RWPE1 (cell line): ENCODE measurements at places on chromosomes 12 and 14.
A peak's percentile ranks its signal among the peaks of the same experiment; 100 is the strongest.

- no peak for DNase-seq
These were observed 262.1 kb downstream of the BCL11B start for GRCh38 chr14:99009871-99010270.

DNA sequence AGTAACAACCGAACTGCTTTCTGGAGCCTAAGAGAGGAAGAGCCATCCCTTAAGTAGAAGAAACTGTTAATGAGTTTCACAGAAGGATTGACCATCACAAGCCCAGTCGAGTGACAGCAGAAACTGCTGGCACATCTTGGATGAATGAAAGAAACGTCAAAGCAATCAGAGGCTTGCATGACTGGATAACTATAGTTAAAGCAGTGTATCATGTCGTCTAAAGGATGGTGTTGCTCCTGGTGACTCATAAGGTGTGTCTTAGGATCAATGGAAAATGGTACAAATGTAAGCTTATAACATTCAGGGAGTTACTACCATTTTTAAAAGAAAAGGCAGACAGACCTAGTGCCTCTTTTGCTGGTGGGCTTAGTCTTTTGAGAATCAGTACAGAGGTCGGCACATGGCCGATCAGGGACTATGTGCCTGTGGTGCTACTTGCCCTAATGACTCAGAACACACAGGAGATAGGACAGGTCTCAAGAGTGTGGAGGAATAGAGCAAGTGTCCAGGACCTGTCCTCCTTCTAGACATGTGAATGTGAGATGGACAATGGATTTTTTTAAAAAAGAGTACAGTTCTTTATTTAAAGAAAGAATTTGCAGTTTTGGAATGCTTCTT, 55.7 kb downstream of the TMX1 start:
- peak; percentile 15 for DNase-seq

DNA sequence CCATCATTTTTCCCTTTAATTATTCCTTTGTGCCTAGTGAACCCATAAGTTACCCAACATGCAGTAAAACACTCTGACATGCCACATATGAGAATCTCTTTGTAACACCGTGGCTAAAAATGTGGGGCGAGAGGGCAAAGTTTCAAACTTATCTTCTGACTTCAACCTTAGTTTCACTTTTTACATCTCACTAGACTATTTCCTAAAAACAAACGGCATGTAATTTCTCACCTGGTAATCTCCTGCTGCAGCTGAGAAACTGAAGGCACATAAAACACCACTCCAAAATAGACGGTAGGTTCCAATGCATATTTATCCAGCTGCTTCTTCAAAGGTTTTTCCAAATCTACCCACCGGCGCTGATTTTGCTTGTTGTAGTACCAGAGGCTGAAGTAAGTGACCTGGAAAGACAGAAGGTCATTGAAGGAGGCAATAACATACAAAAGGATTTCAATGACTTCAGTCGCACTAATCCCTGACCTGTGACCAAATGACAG, 37.9 kb downstream of the PTPN21 start:
- no peak for DNase-seq

DNA sequence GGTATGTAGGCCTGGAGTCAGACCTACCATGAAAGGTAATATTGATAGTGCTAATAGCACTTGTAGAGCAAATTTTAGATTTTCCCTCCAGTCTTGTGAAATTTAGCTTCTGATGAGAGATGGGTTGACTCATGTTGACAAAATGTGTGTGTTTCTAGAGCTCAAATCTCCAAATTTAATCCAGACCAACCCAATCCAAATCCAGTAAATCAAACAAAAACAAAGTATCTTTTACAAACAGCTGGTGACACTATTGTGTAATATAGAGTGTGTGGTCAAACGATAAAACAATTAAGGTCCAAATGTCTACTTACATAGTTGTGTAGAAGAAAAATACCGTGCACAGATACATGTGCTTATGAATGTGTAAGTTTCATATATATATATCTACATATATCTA, 63.4 kb upstream of the KITLG start:
- DNase-seq = no peak

DNA sequence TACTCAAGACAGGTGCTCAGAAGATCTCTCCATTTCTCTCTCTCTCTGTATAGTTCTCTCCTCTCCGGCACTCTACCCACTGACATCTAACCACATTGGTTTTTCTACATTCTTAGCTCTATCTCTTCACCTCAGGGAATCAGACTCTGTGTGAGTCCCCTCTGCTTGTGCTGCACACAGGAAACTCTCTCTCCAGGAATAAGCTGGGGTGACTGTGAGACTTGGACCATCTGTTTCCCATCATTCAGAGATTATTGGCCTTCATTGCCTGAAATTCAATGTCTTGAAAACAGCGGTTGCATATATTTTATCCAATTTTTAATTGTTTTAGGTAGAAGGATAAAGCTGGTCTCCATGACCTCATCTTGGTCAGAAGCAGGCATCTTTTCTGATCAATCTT, 105.0 kb downstream of the SLC35F4 start:
- DNase-seq = no peak

DNA sequence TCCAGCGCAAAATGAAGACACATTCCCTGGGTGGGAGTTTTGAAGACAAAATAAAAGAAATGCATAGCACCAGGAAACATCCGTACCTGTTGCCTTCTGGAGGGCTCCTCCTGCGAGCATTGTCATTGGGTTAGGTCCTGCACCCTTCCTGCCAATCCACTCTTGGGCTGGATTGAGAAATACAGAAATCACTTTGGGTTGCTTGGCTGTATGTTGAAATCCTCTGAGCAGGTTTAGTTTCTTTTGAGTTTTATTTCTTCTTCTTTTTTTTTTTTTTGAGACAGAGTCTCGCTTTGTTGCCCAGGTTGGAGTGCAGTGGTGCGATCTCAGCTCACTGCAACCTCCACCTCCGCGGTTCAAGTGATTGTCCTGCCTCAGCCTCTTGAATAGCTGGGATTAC, 67.6 kb downstream of the ARF6 start:
- no peak for DNase-seq

DNA sequence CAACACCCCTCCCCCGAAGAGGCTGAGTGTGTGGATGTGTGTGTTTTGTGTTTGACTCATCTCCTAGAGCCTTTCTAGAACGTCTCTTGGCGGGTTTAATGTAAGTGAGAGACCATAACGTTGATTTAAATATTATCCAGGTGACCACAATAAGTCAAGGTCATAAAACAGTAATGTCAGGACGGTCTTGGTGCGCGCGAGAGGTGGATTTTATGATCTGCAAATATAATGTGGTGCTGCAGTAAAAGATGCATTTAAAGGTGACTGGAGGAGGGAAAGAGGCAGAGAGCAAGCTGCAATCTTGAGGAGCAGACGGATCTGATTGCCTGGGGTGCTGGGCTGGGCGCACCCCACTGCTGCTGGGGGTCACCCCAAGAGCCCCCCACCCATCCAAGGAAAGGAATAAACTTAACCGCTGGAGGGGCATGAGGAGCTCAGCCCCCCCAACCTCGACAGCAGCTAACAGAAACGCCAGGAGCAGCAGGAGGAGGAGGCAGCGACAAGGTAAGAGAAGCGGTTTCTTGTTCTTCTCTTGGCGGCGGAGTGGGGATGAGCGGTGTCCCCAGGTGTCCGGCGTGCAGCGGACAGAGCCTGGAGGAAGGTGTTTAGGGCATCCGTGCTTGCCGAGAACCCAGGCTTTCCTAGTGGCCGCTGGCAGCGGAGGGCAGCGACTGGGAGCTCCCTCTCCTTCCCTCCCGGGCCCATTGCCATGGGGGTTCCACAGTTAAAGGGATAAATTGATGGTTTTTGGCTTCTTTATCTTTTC, 5.5 kb downstream of the HOXC10 start:
- DNase-seq = no peak

GRCh38 chr12:219891-220352, 6.0 kb upstream of the SLC6A12 start:
- peak; percentile 15 for DNase-seq

DNA sequence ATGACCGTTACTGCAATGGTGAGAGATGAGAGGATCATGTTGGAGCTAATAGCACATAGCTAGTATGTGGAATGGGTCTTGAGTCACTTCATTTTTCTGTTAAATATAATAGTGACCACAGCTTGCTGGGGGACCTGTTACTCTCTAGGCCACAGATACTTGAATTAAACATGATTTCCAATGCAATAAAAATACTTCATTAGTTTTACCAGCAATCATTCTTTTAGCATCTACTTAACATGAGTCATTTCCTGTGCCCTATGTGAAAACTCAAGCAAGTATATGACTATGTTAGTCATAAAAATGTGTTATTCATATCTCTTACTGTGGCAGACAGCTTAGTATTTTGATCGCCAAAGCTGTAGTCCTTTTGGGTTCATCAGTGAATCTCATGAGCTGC, 798.8 kb downstream of the SLC16A7 start:
- peak; percentile 64 for DNase-seq

DNA sequence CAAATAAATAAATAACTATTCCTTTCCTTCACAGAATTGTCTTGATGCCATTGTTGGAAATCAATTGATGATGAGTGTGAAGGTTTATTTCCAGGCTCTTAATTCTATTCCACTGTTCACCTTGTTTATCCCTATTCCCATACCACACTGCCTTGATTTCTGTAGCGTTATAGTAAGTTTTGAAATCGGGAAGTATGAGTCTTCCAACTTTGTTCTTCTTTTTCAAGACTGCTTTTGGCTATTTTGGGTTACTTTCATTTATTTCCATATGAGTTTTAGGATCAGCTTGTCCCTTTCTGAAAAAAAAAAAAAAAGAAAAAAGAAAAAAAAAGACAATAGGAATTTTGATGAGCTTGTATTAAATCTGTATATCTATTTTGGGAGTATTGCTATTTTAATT, 9.3 kb upstream of the CDK2AP1 start:
- DNase-seq = no peak

GRCh38 chr14:103628684-103629502, at the start of gene KLC1:
TSS of gene KLC1 (plus strand) at chr14:103629211. CDS start at chr14:103654565, 25,354 bp downstream.
- peak; percentile 86 for DNase-seq

DNA sequence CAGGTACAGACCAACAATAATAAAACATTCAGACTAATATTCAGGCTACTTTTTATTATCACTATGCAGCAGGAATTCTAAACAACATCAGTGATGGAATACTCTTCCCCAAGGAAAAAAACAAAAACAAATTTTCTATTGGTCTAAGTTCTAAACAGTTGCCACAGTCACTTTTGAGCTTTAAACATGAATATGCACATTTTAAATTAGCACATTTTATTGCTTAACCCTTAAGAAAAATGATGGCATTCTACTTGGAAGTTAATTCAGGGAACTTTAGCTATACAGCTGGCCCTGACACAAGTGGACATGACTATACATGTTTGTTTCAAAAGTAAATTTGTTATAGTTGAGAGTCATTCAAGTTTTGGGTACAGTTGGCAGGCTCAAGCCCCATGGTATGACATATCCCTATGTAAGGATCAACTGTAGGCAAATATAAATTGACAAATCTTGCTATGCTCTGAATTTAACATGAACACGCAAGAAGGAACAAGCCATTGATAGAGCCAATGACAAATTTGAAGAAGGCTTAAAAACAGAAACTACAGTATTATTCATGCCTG, 224.3 kb upstream of the AMIGO2 start:
- DNase-seq = peak; percentile 55

- DNase-seq = no peak
These were observed 98.7 kb downstream of the DDHD1 start for GRCh38 chr14:53054457-53054856.

DNA sequence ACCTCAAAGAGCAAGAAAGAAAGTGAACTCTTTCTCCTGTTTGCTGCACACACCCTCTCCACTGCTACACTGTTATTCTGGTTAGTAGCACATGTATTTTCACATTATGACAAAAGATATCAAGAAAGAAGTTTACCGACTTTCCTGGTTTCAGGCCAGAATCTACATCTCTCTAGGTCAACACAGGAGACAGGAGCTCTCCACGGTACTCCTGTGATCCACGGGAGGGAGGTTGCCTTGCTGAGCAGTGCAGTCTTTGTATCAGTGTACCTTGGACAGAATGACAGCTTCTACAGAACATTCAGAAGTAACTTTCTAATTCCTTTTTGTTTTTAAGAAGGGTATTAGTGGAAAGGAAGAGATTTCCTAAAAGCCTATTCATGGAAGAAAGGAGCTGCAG, 805.6 kb downstream of the NRXN3 start:
- DNase-seq = no peak

- no peak for DNase-seq
These were observed 284.2 kb downstream of the ADAMTS20 start for GRCh38 chr12:43267818-43268217.

GRCh38 chr14:47626151-47627035, 49.0 kb downstream of the MDGA2 start:
- no peak for DNase-seq

GRCh38 chr12:51818566-51819300, 29.8 kb downstream of the FIGNL2 start:
- DNase-seq = no peak
